ENCODE measurements at places on chromosomes 11 and 22. TPM values are rescaled to one million over a fixed set of nuclear protein-coding genes. Genes with fewer than 3 reads are reported as not detected.

DNAJC24 gene
- 17.8 TPM for total RNA-seq

RIMBP3C gene
- 1.0 TPM for total RNA-seq

SYT7 gene
- not detected for total RNA-seq

OR52J3 gene
- not detected for total RNA-seq

BCO2 gene
- 1.5 TPM for total RNA-seq

NLRP14 gene
- total RNA-seq, result not detected

SYT12 gene
- not detected for total RNA-seq

APOL1 gene
- 40.9 TPM for total RNA-seq
